ENCODE measurements at places on chromosomes 6 and 20. TPM values are rescaled to one million over a fixed set of nuclear protein-coding genes. Genes with fewer than 3 reads are reported as not detected.

The NFATC2 gene
- total RNA-seq: 4.2 TPM

The ANGPT4 gene
- 0.05 TPM for total RNA-seq

The NRSN1 gene
- total RNA-seq: not detected

The MEP1A gene
- total RNA-seq: not detected

DNA sequence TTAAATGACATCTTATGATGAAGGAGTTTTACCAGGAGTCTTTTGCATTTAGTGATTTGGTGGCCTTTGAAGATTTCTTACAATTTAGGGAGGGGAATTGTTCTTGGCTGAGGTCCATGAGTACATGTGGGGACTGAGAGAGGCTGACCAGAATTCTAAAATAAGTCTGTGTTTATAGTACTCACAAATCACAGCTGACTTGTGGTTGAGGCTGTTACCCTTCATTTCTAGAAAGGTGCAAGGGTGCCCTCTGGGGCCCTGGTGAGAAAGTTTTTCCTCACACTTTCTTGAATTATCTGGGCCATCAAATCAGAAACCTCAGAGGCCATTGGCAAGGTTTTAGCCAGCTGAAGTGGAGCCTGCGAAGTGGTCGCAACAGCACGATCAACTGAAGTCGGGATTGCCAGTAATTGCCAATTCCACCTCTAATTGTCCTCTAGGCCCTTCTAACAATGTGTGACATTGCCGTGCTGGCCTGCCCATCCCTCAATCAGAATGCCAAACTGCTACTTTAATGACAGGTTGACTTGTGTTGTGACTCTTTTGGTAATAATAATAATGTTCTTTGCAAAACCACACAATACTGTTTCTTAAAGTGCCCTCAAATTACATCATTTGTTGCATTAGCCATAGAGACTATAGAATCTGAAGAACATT is 221.6 kb downstream of the OGFRL1 start:
- peak; percentile 28 for DNase-seq
- H3K27ac ChIP-seq: peak overlapping the region; percentile 17
- no peaks in the 10 kb centered on the region for H3K27me3 ChIP-seq

GRCh38 chr20:52145587-52145986 is 46.0 kb downstream of the ZFP64 start:
- no peak for DNase-seq
- H3K4me1 ChIP-seq: peaks cover 4% of the 10 kb centered on the region
- no peak overlapping the region for H3K4me3 ChIP-seq
- no peak overlapping the region for H3K27ac ChIP-seq
- H3K36me3 ChIP-seq: peaks cover 10% of the 10 kb centered on the region

DNA sequence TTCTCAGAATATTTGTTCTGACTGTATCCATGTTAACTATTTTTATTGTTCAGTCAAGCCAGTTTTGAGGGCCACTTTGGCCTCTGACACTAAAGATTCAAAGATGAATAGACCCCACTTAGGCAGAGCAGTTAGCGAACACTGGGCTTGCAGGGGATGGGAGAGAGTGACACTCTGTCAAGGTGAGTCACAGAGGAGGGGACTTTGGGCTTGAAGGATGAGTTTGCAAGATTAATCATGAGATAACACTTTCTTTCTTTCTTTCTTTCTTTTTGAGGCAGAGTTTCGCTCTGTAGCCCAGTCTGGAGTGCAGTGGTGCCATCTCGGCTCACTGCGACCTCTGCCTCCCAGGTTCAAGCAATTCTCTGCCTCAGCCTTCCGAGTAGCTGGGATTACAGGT is 46.4 kb downstream of the SPATA2 start:
- peaks cover 46% of the 10 kb centered on the region for H3K36me3 ChIP-seq
- no peaks in the 10 kb centered on the region for H3K4me1 ChIP-seq
- DNase-seq: no peak
- H3K27ac ChIP-seq: no peak overlapping the region
- H3K27me3 ChIP-seq: no peaks in the 10 kb centered on the region

The E2F1 gene
- total RNA-seq: 1.2 TPM

DNA sequence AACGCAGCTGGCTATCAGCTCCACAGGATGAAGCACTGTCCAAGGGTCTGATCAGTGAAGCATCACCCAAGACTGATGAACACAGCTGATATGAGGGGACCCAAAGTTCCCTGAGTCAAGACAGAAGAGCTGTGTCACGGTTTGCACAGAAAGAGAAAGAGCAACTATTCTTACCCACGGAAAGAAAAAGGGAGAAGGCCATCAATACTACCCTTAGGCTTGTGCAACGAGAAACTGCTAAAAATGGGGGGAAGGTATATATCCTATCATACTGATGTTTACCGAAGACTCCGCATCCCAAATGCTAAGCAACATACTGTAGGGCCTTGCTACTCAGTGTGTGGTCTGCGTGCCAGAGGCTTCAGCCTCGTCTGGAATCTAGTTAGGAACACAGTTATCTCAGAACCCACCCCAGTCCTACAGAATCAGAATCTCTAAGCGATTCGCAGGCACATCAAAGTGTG is 665 bp downstream of the FASTKD5 start:
- H3K36me3 ChIP-seq: peaks cover 13% of the 10 kb centered on the region
- peak overlapping the region; percentile 95 for H3K27ac ChIP-seq
- peaks cover 65% of the 10 kb centered on the region for H3K4me1 ChIP-seq
- no peaks in the 10 kb centered on the region for H3K27me3 ChIP-seq

DNA sequence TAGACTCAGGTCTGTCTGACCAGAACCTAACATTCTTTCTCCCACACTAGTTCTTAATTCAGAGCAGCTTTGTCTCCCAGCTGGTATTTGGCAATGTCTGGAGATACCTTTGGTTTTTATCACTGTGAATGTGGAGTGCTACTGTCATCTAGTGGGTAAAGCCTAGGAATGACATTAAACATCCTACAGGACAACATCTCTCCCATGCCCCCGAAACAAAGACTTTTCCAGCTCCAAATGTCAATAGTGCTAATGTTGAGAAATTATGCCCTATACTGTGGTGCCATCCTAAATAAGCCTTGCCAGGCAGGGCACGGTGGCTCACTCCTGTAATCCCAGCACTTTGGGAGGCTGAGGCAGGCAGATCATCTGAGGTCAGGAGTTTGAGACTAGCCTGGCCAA is 4.2 kb upstream of the TTPAL start:
- no peaks in the 10 kb centered on the region for H3K27me3 ChIP-seq
- no peaks in the 10 kb centered on the region for H3K36me3 ChIP-seq
- no peak for DNase-seq
- peaks cover 28% of the 10 kb centered on the region for H3K4me1 ChIP-seq
- H3K27ac ChIP-seq: no peak overlapping the region

GRCh38 chr20:21235484-21236445 is 67.4 kb upstream of the XRN2 start:
- peaks cover 14% of the 10 kb centered on the region for H3K4me1 ChIP-seq
- no peak overlapping the region for H3K27ac ChIP-seq
- H3K4me3 ChIP-seq: no peak overlapping the region
- H3K27me3 ChIP-seq: no peaks in the 10 kb centered on the region
- peaks cover 34% of the 10 kb centered on the region for H3K36me3 ChIP-seq
- peak; percentile 48 for DNase-seq

DNA sequence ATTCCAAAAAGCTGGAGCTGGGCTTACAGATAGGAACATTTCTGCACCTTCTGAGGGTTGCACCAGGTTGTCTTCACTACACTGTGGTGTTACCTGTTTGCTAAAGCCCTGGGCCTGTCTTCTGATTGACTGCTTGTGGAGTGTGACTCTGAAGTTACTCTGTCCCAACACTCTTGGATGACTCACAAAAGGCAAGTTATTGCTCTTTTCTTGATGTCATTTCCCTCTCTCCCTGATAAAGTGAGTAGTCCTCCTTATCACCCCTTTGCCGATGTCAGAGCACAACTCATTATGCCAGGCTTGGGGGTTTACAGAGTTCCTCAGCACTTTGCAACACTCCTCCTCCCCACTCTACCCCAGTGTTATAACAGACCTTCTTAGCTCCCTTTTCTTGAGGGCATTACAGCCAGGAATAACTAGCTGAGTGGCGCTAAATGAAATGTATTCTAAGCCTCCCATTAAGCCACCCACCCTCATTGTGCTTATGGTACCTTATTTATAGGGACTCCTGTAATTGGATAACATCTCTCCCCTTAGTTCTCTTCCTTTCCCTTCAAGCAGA is 36.1 kb upstream of the NKX2-4 start:
- H3K4me1 ChIP-seq: no peaks in the 10 kb centered on the region
- no peak for DNase-seq
- peaks cover 60% of the 10 kb centered on the region for H3K27me3 ChIP-seq
- H3K4me3 ChIP-seq: no peak overlapping the region

The FAM83B gene
- 0.63 TPM for total RNA-seq

- no peaks in the 10 kb centered on the region for H3K36me3 ChIP-seq
- H3K4me3 ChIP-seq: no peak overlapping the region
- no peaks in the 10 kb centered on the region for H3K27me3 ChIP-seq
- DNase-seq: no peak
These were observed 96.3 kb upstream of the GCM1 start for GRCh38 chr6:53244958-53245357.

DNA sequence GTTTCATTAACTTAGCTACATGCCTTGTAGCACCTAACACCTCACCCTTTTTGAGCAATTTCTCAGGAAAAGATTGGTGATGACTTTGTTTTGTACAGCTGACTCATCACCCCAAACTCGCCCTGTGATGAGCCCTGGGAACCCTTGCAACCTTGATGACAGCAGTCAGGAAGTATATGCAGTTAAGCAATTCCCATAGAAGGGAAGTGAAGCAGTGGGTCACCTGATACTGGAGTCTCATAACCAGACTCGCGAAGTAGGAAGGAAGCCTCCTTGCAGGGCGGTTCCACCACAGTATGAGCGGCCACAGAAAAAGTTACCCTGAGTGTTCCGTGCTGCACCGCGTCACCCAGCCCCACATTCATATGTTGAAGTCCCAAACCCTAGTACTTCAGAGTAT is 82.0 kb upstream of the EDN1 start:
- H3K27me3 ChIP-seq: peaks cover 1% of the 10 kb centered on the region
- no peak overlapping the region for H3K4me3 ChIP-seq
- H3K4me1 ChIP-seq: no peaks in the 10 kb centered on the region
- no peaks in the 10 kb centered on the region for H3K36me3 ChIP-seq
- peak; percentile 27 for DNase-seq

All from left ventricle myocardium inferior (tissue), 1 donor.